Muscle of leg (tissue), 16 donors: ENCODE measurements at places on chromosomes 4 and X. TPM values are rescaled to one million over a fixed set of nuclear protein-coding genes. Genes with fewer than 3 reads are reported as not detected.

DNA sequence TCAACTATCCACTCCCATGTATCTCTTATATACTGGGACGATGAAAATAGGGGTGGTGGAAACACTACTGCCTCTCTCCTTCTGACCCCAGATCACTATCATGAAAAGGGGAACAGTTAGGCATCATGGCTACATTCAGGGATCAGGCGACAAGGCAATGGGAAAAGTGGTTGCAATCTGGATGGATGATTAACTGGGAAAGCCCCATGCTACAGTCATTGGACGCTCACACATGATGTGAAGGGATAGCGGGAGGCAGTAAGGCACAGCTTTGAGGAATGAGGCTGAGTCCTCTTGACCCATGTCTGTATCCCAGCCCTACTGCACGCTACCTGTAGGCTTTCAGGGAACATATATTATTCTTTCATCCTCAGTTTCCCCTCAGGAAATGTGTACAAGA, 10.2 kb downstream of the GASK1B start:
- H3K27ac ChIP-seq = peak overlapping the region; percentile 77
- DNase-seq = no peak
- H3K4me1 ChIP-seq = no peaks in the 10 kb centered on the region
- H3K27me3 ChIP-seq = no peaks in the 10 kb centered on the region

- no peak overlapping the region for H3K27ac ChIP-seq
- H3K27me3 ChIP-seq = no peaks in the 10 kb centered on the region
- no peak for DNase-seq
- H3K36me3 ChIP-seq = no peaks in the 10 kb centered on the region
- no peak overlapping the region for H3K4me3 ChIP-seq
Observed at GRCh38 chr4:153403726-153404125, 59.2 kb downstream of the MND1 start.

GRCh38 chr4:10048941-10049697, 27.8 kb upstream of the SLC2A9 start:
- no peak overlapping the region for H3K27ac ChIP-seq
- no peaks in the 10 kb centered on the region for H3K36me3 ChIP-seq
- H3K27me3 ChIP-seq = peaks cover 3% of the 10 kb centered on the region
- peaks cover 3% of the 10 kb centered on the region for H3K4me1 ChIP-seq

- no peaks in the 10 kb centered on the region for H3K27me3 ChIP-seq
- H3K4me3 ChIP-seq = no peak overlapping the region
- H3K27ac ChIP-seq = peak overlapping the region; percentile 79
- DNase-seq = peak; percentile 81
- H3K4me1 ChIP-seq = peaks cover 8% of the 10 kb centered on the region
Observed at GRCh38 chr4:74755486-74755885, 38.8 kb downstream of the BTC start.

DNA sequence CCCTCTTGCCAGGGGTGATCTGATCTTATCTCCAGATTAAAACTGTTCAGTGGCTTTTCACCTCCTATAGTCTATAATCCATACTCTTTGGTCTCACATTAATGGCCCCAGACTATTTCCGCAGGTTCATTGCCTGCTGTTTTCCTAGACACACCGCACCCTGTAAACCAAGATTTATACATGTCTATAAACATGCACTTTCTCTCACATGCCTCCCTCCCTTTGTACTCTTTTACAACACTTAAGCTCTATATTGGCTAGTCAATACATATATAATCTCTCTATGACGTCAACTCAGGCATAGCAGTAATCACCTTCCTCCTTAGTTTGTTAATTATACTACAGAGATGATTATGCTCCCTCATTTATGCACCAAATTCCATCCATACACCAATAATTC, 170.9 kb upstream of the NAP1L5 start:
- H3K4me1 ChIP-seq = no peaks in the 10 kb centered on the region
- H3K27me3 ChIP-seq = no peaks in the 10 kb centered on the region
- H3K4me3 ChIP-seq = no peak overlapping the region
- DNase-seq = no peak

GRCh38 chr4:8411351-8412180, 29.0 kb downstream of the ACOX3 start:
- H3K27ac ChIP-seq = no peak overlapping the region
- H3K27me3 ChIP-seq = no peaks in the 10 kb centered on the region
- DNase-seq = no peak
- peaks cover 55% of the 10 kb centered on the region for H3K36me3 ChIP-seq

The IL15 gene
- total RNA-seq = 4.5 TPM

GRCh38 chr4:175271010-175271630, 353.0 kb downstream of the ADAM29 start:
- no peak overlapping the region for H3K27ac ChIP-seq
- no peaks in the 10 kb centered on the region for H3K27me3 ChIP-seq
- H3K36me3 ChIP-seq = no peaks in the 10 kb centered on the region

The RENBP gene
- total RNA-seq = 3.1 TPM

GRCh38 chr4:1330761-1331590, 16.0 kb upstream of the UVSSA start:
- no peak for DNase-seq
- peaks cover 74% of the 10 kb centered on the region for H3K36me3 ChIP-seq
- H3K27ac ChIP-seq = no peak overlapping the region
- H3K27me3 ChIP-seq = no peaks in the 10 kb centered on the region
- no peak overlapping the region for H3K4me3 ChIP-seq
- peaks cover 3% of the 10 kb centered on the region for H3K4me1 ChIP-seq

GRCh38 chrX:3280706-3281105, 65.7 kb downstream of the MXRA5 start:
- no peaks in the 10 kb centered on the region for H3K36me3 ChIP-seq
- no peak overlapping the region for H3K4me3 ChIP-seq
- H3K27me3 ChIP-seq = peaks cover 3% of the 10 kb centered on the region
- peaks cover 3% of the 10 kb centered on the region for H3K4me1 ChIP-seq

DNA sequence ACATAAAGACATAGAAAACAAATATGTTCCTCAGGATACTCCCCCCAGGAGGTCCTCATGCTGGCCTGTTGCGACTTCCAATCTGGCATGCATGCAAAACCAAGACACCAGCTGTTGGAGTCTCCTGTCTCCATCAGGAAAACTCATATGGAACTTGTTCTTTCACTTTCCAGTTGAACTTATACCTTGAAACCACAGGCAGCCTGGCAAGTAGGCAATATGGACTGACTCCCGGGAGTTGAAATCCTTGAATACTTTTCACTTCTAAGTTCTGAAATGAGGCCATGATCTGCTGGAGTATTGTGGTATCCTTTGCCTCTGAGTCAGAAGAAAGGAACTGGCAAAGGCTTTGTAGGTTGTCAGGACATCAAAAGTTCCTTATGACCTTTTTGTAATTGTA, 444.2 kb downstream of the IDS start:
- peaks cover 2% of the 10 kb centered on the region for H3K27me3 ChIP-seq
- no peaks in the 10 kb centered on the region for H3K36me3 ChIP-seq
- H3K27ac ChIP-seq = no peak overlapping the region
- no peak overlapping the region for H3K4me3 ChIP-seq
- peak; percentile 65 for DNase-seq

DNA sequence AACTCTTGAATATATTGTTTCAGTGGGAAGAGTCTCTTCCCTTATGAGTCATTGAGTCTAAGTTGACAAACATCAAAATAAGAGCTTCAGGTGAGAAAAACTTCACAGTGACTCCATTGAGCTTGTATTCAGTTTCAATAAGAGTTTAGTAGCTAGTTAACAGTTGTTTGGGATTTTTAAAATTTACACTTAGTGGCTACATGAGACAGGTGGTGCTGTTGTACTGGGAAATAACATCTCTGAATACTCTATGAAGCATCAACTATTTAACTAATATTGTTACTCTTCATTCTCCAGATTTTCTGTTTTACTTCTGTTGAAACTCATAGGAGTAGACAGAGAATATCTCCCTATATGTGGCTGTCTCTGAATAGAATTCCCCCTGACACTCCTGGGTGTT, 1609.1 kb downstream of the C4orf33 start:
- no peaks in the 10 kb centered on the region for H3K36me3 ChIP-seq
- no peaks in the 10 kb centered on the region for H3K4me1 ChIP-seq
- no peak overlapping the region for H3K4me3 ChIP-seq
- DNase-seq = peak; percentile 15
- H3K27ac ChIP-seq = no peak overlapping the region
- H3K27me3 ChIP-seq = no peaks in the 10 kb centered on the region

DNA sequence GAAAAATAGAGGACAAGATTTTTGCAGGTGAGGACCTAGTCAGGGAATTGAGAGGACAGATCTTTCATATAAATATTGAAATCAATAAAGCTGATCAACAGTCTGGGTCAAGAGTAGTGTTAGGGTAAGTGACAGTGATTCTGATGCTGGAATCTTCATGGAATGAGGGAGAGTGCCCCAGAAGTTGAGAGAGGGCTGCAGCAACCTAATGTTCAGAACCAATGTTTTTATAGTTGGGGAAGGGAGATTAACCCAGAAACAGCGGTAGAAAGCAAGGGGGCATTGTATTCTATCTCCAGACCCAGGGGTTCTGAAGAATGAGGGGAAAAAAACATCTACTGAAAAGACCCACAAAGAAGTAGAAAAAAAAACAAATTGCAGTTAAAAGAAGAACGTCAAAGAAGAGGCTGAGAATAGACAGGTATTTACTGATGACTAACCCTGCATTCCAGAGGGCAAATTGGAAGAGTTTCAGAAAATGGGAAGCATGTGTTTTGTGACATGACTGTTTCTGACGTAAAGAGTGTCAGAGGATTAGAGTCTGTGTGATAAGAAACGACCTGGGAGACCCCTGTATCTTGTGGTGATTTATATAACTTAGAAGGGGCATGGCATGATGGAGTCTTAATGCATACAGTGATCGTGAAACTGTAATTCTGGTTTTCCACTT, 819.6 kb upstream of the EPHA5 start:
- H3K27ac ChIP-seq = no peak overlapping the region
- no peaks in the 10 kb centered on the region for H3K27me3 ChIP-seq
- no peak for DNase-seq
- no peaks in the 10 kb centered on the region for H3K36me3 ChIP-seq
- H3K4me1 ChIP-seq = no peaks in the 10 kb centered on the region

DNA sequence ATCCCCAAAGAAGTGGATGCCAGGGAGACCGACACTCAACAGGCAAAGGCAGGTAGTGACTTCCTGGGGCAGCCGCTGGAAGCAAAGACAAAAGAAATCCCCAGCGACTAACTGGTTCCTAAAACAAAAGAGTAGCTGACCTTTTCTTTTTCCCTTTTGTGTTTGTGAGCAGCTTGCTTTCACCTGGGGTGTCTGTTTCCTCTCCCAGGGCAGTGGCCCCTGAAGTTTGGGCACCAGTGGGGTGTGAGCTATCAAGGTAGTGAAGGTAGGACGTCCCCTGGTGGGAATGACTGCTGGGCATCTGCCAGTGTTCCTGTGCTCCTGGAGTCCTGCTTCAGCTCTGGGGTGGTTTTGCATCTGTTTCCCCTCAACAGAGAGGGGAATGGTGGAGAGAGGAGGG, 41.6 kb upstream of the STIM2 start:
- H3K27ac ChIP-seq = no peak overlapping the region
- no peak overlapping the region for H3K4me3 ChIP-seq
- peaks cover 12% of the 10 kb centered on the region for H3K4me1 ChIP-seq
- no peaks in the 10 kb centered on the region for H3K27me3 ChIP-seq

GRCh38 chrX:107293056-107293455, 86.6 kb downstream of the DNAAF6 start:
- H3K4me1 ChIP-seq = no peaks in the 10 kb centered on the region
- no peak overlapping the region for H3K27ac ChIP-seq
- no peaks in the 10 kb centered on the region for H3K36me3 ChIP-seq
- no peak overlapping the region for H3K4me3 ChIP-seq
- H3K27me3 ChIP-seq = peaks cover 8% of the 10 kb centered on the region

The GPRASP1 gene
- 11.7 TPM for total RNA-seq

DNA sequence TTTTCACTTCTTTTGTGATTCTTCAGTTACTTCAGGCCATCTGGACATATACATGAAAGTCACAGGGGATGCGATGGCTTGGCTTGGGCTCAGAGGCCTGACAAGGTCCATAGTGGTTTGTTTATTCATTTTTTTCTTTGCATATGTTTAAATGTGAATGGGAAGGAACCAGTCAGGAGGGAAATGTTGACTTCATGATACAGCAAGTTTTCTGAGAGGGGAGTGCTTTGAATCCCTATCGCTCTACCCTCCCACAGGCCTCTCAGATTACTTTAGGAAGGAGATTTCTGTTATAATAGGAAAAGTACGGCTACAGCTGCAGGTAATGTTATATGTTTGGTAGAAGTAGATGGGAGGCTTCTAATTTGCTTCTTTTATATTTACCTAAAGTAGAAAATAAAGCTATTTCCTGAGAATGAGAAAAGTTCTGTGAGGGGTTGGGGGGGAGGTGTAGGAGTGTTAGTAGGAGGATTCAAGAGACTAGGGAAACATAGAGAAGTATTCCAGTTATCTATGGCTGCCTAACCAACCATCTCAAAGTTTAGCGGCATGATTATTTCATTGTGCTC, 322.9 kb downstream of the RAPGEF2 start:
- H3K27me3 ChIP-seq = no peaks in the 10 kb centered on the region
- H3K4me1 ChIP-seq = peaks cover 7% of the 10 kb centered on the region
- no peak overlapping the region for H3K4me3 ChIP-seq
- H3K27ac ChIP-seq = no peak overlapping the region
- H3K36me3 ChIP-seq = no peaks in the 10 kb centered on the region
- no peak for DNase-seq

The NAAA gene
- total RNA-seq = 8.8 TPM

The YTHDC1 gene
- 53.9 TPM for total RNA-seq

DNA sequence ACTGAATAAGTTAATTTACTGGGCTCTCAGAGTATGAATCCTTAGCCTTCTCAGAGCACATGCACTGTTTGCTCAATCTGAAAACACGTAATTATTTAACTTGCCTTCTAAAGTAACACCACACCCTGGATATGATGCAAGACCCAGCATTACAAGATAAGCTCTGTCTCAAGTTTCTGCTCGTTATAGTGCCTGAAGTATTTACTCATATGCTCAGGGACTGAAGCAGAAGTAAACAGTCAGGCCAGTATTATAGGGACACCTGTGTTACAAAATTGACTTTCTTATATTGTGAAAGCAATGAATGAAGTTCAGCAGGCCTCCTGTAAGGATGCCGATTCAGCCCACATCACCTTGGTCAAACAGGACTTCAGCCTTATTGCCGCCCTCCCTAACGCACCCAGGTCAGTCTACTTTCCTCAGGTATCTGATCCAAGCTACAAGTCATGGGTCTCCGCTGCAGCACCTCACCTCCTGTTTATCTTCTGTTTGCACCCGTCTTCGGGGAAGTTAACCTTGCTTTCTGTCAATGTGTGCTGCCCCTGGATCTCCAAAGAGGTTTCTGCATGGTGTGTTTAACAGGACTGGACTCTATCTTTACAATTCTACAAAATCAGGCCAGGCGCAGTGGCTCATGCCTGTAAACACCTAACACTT, 42.8 kb upstream of the KLF3 start:
- H3K27me3 ChIP-seq = no peaks in the 10 kb centered on the region
- no peaks in the 10 kb centered on the region for H3K36me3 ChIP-seq
- no peak overlapping the region for H3K27ac ChIP-seq
- H3K4me1 ChIP-seq = no peaks in the 10 kb centered on the region
- H3K4me3 ChIP-seq = no peak overlapping the region

DNA sequence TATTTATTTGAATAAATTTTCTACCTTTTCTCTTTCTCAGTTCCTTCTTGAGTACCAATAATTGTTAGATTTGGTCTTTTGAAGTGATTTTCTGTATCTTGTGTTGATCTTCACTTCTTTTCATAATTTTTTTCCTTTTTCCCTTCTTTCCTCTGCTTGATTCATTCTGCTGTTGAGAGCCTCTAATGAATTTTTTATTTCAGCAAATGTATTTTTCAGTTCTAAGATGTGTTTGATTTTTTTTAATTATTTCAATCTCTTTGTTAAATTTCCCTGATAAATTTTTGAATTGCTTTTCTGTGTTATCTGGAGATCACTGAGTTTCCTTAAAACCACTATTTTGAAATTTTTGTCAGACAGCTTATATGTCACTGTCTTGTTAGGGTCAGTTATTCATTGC, 155.4 kb upstream of the IL15 start:
- H3K27ac ChIP-seq = no peak overlapping the region
- H3K36me3 ChIP-seq = no peaks in the 10 kb centered on the region
- no peak overlapping the region for H3K4me3 ChIP-seq
- no peaks in the 10 kb centered on the region for H3K4me1 ChIP-seq
- no peaks in the 10 kb centered on the region for H3K27me3 ChIP-seq

The TRMT44 gene
- total RNA-seq = 13.6 TPM
